HCT116 (cell line): ENCODE measurements at places on chromosomes 13 and 19.

DNA sequence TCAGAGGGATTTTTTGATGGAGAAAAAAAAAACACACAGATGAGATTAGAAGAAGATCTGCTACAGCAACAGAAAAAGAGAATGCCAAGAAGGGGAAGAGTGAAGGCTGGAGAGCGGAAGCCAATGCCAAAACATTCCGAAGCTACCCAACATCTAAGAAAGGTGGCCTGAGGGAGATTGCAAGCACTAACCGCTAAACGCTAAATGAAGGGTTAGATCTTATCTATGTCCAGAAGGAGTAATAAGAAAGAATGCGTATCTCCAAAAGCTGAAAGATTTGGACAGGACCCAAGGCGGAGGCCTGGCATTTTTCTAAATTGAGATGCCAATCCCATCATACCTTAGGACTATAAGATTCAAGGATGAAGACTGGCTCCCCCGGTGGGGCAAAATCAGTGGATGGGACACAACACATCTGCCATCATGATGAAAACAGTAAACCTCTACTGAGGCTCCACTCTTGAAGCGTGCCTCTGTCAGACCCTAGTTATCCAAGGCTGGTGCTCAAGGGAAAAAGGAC is 15.6 kb upstream of the HMGB1 start:
- DNase-seq = no peak

GRCh38 chr13:90826688-90827087 is 520.8 kb upstream of the MIR17HG start:
- DNase-seq = no peak

- DNase-seq = no peak
These were observed 12.0 kb downstream of the ACTL9 start for GRCh38 chr19:8686549-8686948.

DNA sequence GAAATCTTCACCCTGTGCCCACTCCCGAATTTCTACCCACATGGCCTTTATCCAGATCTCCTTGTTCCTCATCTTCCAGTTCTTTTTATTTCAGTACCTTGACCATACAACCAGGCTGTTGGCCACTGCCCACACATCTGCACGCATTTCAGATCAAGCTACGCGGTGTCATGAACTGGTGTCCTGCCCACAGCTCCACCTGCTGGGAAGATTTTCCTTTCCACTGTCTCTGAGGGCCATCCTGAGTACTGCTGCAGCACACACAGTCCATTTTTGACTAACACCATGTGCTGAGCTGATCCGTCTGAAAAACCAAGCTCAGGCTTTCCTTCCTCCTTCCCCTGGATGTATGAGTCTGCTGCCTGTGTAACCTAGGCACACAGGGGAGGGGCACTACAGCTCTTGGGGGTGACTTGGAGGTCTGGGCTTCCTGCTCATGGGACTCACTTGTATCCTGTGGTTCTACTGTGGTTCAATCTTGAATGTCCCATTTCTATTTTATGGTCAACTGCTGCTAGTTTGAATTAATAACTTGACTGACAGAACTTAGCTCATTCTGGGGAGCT is 71.9 kb downstream of the WASF3 start:
- no peak for DNase-seq

DNA sequence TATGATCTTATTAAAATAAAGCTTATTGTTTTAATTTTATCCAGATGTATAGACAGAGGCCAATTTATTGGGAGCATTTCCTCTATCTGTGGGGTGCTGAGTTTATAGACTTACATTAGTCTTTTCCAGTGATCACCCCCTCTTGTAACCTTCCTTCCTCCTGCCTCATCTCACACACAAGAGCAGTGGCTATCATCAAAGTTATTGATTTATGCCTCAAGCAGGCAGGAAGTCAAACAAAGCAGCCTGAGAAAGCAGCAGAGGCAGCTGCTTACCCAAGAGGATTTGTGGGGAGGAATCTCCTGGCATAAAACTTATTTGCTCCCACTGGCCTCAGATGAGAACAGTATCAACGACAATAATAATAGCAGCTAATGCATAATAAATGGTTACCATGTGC is 26.3 kb upstream of the DCLK1 start:
- DNase-seq = no peak

GRCh38 chr13:66661336-66661735 is 568.8 kb downstream of the PCDH9 start:
- DNase-seq = no peak

DNA sequence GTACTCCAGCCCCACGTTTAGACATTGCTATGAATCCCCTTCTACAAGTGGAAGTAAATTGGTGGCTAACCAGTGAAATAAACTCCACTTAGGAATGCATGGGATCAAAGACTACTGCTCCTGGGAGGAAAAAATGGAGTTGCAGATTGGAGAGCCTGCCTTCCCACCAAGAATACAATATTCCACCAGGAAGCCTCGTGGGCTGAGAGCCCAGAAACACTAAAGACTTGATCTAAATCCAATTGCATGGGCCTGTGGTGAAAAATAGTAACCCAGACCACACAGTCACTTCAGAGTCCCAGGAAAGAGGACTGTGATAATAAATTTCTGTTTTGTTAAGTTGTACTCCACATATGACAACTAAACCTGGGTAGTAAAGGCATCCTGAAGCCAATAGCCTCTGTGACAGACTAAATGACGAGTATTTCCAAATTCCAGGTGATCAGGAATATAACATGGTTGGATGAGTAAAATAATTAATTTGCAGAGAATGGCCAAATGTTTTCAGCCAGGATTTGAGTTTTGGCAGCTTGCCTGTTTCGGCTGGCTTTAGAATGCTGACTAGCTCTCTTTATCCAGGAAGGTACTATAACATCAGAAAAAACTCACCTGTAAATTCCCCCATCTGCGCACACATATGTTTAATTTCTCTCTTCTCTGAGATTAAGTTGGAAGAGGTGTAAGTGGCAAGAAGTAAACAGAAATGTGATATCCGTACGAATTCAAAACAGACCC is 480.3 kb downstream of the LIG4 start:
- DNase-seq = no peak

- DNase-seq = no peak
These were observed 230.9 kb downstream of the TEX29 start for GRCh38 chr13:111551204-111551820.

DNA sequence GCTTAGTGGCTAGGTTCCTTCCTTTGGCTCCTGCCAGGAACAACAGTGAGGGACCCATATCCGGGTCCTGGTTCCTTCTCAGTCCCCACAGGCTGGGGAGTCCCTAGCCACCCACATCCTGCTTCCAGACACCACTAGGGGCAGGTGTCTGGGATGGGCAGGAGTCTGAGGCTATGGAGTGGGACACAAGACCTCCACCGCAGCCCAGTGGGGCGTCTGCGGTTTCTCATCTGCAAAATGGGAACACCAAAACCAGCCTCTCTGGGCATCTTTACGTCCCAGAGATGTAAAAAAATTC is 879 bp upstream of the FCGBP start:
- no peak for DNase-seq

DNA sequence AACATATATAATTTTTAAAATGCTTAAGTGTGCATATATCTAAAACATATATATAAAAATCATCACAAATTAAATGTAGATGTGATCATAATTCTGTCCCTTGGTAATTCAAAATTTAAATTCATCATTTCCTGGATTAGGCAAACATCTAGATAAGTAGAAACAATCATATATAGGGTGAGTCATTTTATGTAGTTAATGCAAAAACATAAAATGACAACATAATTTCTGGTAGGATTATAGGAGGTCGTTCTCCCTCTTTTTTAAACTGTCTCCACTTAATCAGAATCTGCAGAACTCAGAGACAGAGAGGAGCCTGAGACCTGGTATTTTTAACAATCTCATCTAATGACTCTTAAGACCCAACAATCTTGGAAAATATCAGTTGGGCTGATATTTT is 333.4 kb downstream of the KCTD12 start:
- no peak for DNase-seq

DNA sequence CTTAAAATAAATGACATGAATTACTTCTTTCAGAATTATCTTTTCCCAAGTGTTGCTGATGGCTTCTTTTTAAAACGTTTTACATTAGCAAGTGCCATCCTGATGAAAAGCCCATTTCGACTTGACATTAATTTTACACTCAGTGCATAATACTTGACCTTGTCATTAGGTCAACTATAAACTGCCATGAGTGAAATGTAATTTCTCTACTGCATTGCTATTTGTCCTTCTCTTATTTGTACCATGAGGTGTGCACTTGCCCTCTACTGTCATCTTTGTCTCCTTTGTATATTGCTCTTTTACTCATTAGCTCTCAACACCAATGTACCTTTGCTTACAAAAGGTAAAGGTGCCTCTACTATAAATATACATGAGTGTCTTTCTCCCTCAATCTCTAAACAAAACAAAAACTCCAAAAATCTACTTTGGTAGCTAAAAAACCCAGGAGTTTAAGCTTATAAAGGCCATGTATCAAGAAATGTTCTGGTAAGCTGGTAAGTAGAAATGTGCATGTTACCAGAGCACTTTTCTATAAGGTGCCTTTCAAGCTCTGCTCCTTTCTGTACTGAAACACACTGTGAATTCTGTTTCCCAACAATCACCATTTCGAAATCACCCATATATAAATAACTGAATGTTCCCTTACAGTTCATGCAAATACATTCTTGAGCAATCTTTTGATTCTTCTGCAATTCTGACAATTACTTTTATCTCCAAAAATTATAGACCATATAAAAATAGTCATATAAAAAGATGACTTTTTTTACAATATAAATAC is 351.4 kb downstream of the SLITRK5 start:
- DNase-seq = no peak

DNA sequence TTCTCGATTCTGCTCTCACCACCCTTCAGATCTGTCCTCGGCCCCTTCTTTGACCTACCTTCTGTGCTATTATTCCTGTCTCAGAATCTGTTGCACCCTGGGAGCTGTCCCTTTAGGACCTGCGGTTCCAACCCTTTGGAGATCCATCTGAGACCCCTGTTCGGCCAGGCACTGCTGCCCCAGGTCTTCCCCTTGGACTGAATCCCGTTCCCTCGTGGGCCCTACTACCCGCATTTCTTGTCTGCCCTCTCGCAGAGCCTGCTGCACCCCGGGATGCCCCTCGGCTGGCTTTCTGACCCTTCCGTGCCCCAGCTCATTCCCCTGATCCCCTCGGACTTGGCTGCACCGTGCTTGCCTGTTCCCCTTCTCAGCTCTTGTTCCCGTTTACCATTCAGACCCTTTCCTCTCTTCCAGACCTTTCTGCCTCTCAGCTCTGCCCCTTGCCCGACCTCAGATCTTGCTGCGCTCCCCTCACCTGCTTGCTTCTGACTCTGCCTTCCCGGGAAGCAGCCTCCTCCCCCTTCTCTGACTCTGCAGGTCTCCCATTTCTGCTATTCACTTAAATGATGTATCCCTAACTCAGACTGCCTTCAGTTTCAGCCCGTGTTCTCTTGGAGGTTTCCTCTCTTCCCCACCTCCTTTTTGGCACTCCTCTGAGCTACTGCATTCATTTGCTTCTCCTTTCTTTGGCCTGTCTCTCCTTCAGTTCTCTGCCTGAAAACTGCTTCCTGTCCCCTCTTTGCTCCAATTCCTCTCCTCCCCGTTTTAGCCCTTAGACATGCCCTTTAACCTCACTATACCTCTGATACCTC is 1.1 kb downstream of the ARHGAP35 start:
- DNase-seq = no peak

DNA sequence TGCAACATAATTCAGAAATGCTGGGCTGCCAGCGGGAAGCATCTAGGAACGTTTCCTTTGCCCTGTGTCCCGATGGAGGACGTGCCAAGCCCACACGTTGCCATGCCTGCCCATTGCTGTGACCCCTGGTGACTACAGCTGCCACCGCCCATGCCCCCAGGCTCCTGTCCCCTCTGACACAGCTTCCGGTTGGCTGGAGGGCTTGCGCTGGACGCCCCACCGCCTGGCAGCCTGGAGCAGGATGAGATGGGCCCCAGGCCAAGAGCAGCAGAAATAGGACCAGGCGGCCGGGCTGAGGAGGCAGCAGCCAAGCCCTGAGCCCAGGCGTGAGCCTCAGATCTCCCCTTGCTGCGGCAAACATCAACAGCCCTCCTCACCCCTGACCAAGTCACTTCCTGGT is 125.9 kb downstream of the COL4A2 start:
- no peak for DNase-seq

- no peak for DNase-seq
These were observed 150.6 kb downstream of the KCTD12 start for GRCh38 chr13:76735641-76736040.

DNA sequence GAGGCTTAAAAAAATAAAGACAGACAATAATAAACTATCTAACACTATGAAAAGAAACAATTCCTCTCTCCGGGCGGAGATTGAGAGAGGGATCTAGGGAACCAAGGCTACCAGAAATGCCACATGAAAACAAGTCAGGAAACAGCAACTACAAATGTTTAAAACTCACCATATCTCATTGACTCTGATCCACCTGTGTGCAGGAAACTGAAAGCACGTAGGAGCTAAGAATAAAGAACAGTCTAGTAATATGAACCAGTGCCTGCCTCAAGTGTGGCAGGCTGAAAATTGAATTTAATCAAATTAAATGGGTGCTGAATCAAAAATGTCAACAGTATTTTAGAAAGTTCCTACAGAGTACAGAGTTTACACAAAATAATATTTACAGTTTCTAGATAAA is 1701.0 kb downstream of the SLITRK5 start:
- no peak for DNase-seq

GRCh38 chr13:74574964-74575728 is 440.9 kb upstream of the KLF12 start:
- DNase-seq = no peak

DNA sequence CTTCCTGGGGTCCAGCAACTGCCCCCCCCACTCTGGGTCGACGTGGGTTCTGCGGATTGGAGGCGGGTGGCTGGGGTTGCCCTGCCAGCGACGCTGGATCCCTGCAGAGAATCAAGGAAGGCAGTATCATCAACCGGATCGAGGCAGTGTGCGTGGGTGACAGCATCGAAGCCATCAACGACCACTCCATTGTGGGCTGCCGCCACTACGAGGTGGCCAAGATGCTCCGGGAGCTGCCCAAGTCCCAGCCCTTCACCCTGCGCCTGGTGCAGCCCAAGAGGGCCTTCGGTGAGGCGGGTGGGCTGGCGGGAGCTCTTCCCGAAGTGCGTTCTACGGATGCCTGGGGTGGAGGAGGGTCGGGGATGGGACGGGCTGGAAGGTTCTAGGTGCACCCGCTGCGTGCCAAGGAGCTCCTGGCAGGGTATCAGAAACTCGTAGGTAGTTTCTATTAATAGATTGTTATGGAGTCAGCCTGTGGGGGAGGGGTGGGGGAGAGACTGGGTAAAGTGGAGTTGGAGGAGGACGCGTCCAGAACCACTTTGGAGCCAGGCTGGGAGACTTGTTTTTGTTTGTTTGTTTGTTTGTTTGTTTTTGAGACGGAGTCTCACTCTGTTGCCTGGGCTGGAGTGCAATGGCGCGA is 1.5 kb downstream of the GIPC3 start:
- no peak for DNase-seq

DNA sequence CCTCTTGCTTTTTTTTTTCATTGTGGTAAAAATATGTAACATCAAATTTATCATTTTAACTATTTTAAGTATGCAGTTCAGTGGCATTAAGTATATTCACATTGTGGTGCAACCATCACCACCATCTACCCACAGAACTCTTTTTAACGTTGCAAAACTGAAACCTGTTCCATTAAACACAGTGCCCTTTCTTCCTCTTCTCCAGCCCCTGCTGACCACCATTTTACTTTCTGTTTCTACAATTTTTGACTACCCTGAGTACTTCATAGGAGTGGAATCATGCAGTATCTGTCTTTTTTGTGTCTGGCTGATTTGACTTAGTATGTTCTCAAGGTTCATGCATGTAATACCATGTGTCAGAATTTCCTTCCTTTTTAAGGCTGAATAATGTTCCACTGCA is 153.1 kb downstream of the FGF9 start:
- DNase-seq = no peak
